ENCODE measurements at places on chromosomes 11 and 22.

DNA sequence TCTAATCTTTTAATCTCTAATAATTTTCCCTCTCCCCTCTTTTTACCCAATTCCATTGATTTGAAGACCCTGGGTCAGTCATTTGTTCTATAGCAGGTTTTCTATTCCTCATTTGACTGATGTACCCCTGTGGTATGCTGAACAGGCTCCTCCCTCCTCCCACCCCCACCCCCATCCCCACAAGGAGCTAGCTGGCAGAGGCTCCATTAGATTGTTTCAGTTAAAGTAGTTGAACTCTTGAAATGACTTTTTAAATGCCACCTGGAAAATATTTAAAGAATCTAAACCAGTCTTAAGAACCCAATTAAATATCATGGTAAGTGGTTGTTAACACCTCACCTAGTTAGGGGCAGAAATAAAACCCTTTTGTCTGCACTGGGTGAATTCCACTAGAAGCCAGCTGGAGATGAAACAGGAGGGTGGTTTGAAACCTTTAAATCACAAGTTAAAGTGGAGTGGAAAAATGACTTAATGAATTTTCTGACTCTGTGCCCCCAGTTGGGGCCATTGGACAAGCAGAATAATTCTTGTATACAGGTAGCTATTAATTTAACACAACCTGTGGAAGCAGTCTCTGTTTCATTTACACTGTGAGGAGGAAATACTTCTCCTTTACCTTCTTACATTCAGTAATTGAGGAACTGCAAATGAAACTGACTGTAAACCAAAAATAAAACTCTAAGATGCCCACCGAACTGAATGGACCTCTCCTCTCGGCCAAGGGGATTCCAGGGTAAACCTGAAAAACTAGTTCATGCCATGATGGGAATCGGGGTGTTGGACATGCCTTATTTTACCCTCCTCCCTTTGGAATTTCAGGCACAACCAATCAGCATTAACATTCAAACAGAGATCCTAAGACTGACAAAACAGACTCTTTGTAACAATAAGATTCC, 30.7 kb downstream of the PRR5L start:
- no peak for DNase-seq

GRCh38 chr11:120183701-120184141, 27.1 kb upstream of the OAF start:
- no peak for DNase-seq

GRCh38 chr11:113591117-113591516, 115.0 kb downstream of the TMPRSS5 start:
- no peak for DNase-seq

DNA sequence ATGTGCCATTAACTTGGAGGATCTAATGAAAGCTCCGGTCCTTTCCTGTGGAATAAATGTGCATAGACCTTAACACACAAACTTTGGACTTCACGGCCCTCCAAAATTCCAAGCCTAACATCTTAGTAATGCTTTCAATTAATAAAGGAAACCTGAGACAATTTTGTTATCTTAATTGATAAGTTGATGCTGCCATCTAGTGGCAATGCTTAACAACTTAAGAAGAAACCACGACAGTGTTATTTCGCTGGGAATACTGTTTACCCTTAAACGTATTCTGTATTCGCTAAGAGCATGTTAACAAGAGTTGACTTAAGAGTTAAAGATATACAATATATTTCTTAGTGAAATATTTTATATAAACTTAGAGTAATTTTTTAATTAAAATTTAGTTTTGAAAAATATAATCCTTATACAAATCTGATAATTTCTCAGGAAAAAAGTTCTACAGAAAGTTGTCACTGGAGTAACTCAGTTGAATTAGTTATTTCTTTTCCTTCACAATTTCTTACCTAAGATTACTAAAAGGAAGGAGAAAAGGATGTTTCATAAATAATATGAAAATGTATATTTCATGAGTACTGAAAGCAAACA, 35.0 kb upstream of the OR9G4 start:
- peak; percentile 39 for DNase-seq

DNA sequence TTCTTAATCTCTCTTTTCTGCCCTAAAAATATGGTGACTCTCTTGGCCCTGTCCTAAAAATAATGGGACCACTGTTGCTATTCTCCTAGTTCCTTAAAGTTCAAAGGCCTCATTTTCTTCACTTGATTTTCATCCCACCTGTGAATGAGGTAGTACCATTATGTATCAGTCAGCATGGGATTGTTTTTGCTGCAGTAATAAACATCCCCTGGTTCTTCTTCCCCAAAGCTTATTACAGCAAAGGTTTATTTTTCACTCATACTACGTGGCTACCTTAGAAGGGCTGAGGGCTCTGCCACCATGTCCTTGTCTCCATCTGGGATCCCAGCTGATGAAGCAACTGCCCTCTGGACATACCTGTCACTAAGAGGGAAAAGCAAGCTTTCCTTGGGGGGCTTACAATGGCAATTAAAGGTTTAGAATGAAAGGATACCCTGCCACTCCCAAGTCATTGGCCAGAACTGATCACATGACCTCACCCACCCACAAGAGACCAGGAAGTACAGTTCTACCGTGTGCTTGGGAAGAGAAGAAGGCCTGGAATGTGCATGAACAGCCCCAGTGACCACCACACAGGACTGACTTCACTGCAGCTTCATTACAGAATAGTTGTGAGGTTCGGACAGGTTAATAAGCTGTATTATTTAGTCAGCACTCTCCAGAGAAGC, 7.8 kb downstream of the TTC38 start:
- no peak for DNase-seq

GRCh38 chr11:79201677-79202347, 239.0 kb downstream of the TENM4 start:
- DNase-seq = peak; percentile 45

DNA sequence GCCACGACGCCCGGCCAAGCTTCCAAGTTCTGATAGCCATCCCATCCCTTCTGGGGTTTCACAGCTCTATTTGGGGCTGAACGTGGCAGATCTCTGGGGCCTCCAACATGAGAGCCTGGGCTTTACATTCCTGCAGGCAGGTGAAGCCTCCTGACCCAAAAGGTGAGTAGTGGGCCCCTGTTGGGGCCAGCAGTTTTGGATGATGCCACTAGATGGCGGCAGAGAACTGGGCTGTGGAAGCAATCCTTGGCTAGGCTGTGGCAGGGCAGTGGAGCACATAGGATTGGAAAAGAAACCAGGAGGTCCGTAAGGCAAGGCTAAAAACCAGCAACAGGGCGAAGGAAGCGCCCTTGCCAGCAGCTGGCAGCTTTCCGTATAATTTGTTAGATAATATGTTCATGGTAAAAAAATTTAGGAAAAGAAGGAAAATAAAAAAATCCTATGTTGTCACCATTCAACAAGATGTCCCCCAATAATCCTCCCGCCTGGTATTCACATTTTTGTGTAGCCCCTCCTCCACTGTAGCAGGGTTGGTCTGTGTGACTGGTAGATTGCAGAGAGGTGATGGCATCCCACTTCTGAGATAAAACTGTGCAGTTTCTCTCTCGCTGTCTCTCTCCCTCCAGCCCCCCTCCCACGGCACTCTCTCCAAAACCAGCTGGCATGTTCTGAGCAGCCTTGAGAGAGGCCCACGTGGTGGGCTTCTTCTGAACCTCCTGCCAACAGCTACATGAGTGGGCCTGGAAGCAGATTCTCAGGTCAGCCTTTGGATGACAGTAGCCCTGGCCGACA, 43.6 kb upstream of the OR4B1 start:
- no peak for DNase-seq

- DNase-seq = no peak
Observed at GRCh38 chr11:115585361-115586024, 81.3 kb upstream of the CADM1 start.

- no peak for DNase-seq
Observed at GRCh38 chr22:40326905-40327735, 19.2 kb upstream of the ADSL start.

GRCh38 chr11:77876045-77876444, 55.1 kb downstream of the AAMDC start:
- no peak for DNase-seq

- DNase-seq = no peak
Observed at GRCh38 chr11:96367342-96367741, 22.4 kb downstream of the CCDC82 start.

DNA sequence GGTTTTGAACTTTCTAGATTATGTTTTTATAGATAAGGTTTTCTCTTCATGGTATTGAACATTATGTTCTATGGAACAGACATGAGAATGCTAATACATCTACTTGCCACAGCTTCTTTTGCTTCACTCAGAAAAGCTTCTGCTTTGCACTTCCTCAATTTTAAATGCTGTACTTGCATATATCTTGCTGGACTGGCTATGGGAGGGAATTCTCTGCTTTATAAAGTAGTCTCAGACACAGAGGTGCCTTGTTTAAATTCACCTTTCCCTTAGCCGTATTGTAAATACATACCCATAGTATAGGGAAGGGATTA, 173.9 kb downstream of the DDX10 start:
- DNase-seq = no peak

DNA sequence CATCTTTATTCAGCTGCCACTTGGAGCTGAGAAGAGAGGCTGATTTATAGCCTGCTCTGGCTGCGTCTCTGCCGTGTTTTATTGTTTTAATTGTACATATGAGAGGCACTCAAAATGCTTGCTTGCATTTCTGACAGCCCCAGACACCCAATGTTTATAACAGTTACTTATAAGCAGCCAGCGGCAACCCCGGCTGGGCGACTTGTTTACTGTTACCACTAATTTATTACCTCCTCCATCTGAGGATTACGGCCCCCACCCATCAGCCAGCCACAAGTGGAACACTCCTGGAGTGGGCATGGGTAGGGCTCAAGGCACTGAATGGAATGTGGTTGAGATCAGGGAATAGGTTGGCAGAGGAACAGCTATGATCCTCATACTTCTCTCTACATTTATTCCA, 61.2 kb downstream of the CLPB start:
- no peak for DNase-seq

DNA sequence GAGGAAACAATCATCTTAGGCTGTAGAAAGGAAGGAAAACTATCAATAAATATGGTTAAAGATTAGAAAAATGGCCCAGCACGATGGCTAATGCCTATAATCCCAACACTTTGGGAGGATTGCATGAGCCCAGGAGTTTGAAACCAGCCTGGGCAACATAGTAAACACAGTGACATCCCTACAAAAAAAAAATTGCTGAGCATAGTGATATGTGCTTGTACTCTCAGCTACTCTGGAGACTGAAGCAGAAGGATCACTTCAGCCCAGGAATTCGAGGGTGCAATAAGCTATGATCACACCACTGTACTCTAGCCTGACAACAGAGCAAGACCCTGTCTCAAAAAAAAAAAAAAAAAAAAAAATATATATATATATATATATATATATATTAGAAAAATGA, 54.9 kb downstream of the ARFGAP2 start:
- no peak for DNase-seq

DNA sequence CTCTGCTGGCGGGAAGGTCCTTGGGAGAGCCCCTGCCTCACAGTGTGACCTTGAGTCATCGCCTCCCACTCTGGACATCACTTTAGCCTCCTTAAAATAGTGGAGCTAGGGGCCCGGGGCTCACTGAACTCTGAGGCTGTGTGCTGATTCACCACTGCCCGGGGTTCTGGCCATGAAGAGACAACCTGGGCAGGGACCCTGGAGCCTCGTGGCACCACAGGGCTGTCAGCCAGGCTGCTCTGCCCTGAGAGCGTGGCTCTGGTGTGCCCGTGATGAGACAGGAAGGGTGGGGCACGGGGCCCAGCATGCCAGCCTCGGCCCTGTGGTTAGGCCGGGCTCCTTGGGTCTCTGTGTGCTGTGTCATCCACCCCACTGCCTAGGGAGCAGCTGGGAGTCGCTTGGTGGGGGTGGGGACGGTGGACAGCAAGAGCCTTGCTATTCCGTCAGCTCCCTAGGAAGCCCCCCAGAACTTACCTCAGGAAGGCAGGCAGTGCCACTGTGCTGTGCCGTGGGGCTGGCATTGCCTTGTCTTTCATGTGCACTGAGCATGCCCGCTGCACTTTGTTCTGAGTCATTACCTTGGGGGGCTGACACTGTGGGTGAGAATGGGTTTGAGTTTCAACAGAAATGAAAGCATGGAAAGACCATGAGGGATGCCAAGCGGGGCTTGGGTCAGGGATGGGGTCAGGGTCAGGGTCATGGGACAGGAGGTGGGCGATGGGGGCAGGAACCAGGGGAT, 31.7 kb downstream of the TPCN2 start:
- DNase-seq = peak; percentile 19

DNA sequence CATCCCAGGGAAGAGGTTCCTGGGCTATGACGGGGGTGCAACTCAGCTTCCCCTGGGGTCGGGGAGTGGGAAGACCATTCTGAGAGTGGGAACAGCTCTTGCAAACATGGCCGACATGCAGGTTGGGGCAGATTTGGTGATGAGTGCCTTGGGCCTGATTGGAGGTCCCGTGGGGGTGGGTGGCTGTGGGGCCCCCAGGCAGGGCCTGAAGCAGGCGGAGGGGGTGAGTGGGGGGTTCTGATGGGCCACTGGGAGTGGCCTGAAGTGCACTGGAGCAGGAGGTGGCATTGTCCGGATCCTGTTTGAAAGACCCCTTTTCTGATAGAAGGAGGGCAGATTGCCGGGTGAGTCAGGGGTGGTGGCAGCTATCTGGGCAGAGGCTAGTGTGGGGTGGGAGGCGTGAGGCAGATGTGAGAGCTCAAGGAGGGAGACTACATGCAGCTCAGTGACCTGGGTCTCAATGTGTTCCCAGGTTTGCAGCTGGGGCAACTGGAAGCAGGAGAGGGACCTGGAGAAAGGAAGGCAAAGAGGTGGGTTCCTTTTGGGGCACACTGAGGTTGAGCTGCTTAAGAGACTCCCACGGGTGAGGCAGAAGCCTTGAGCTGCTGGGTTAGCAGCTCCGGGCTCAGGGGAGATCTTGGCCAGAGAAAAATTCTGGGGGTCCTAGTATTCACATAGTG, 15.1 kb downstream of the MYEOV start:
- DNase-seq = no peak

- DNase-seq = peak; percentile 62
Observed at GRCh38 chr11:18265949-18266348, at the start of gene SAA1. Gene SAA1 (plus strand): TSS chr11:18266264. CDS start chr11:18266888, 624 bp downstream.

DNA sequence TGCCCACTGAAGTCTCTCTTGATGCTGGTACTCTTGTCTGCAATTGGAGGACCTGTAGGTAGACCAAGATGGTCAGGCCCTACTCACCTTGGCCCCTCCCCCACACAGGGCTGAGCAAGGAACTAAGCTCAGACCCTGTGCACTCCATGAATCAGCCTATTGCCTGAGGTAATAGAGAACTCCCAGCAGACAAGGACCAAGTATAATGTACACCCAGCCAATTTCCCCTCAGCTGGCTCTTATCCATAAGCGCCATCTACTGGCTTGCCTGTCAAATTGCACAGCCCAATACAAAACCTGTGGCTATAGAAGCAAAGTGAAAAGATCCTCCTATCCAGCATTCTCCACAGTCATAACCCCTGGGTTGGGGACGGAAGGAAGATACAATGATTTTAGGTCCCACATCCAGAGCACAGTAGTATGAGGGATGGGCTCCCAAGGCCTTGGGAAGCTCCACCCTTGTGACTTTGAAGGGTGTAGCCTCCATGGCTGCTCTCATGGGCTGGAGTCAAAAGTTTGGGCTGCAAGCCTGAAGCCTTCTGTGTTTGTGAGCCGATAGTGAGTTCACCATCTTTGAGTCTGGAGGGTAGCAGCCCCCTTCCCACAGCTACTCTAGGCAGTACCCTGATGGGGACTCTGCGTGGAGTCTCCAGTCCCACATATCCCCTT, 56.0 kb downstream of the GLYATL2 start:
- peak; percentile 95 for DNase-seq

- no peak for DNase-seq
Observed at GRCh38 chr22:19434401-19434800, 2.1 kb downstream of the MRPL40 start.
